ENCODE measurements at places on chromosomes 11 and 22. TPM values are rescaled to one million over a fixed set of nuclear protein-coding genes. Genes with fewer than 3 reads are reported as not detected.

The VWCE gene
- total RNA-seq, result 0.78 TPM

The GUCY1A2 gene
- 0.01 TPM for total RNA-seq

The LRRC74B gene
- total RNA-seq, result not detected

The SREBF2 gene
- total RNA-seq, result 24.4 TPM

The KRTAP5-11 gene
- not detected for total RNA-seq

The MEI1 gene
- not detected for total RNA-seq

The APOC3 gene
- not detected for total RNA-seq

The UBQLN3 gene
- not detected for total RNA-seq

The RAG2 gene
- not detected for total RNA-seq

The NXPE4 gene
- total RNA-seq, result not detected

The SCUBE2 gene
- 0.57 TPM for total RNA-seq

The SESN3 gene
- 0.16 TPM for total RNA-seq

The MMP8 gene
- total RNA-seq, result not detected

The IFITM1 gene
- 0.24 TPM for total RNA-seq

The TRIM51G gene
- total RNA-seq, result not detected

The KRTAP5-8 gene
- total RNA-seq, result not detected

The CBL gene
- 8.8 TPM for total RNA-seq

The CRYBB3 gene
- total RNA-seq, result not detected
